ENCODE measurements at places on chromosomes 6 and 20.

GRCh38 chr20:57769756-57770155 lies 59.9 kb upstream of the PMEPA1 start:
- DNase-seq: no peak

- DNase-seq: no peak
Measured at GRCh38 chr20:56428881-56429280, 16.8 kb downstream of the CASS4 start.

DNA sequence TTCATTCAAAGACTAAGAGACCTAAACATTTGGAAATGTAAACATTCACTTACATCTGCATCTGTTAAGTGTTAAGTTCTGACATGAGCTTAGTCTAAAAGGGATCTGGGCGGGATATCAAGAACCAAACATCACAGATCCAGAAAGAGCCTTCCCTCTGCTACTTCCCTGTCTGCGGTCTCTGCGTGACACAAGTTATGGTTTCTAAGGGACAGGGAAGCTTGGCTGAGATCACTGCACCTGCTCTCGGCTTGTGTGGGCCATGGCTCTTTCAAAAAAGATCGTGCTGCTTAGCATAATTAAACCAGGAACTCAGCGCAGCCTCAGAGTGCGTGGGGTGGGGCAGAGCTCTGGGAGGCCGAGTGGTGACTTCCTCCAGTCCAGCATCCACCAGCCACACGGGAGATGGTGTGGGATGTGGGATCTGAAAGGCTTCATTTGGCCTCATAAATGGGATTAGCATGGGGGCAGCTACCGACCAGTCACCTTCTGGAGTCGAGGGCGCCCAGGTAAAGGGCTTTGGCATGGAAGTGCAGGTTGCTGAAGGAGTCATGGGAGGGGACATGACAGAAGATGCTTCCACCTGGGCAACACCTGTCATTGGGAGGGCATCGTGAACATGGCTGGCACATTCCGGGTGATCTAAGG lies 16.7 kb upstream of the RAMACL start:
- DNase-seq: no peak

- no peak for DNase-seq
Measured at GRCh38 chr6:390914-391558, 516 bp upstream of the IRF4 start.

GRCh38 chr6:151669208-151669560 lies 138.3 kb upstream of the ESR1 start:
- no peak for DNase-seq

GRCh38 chr6:37391120-37391519 lies 37.3 kb downstream of the RNF8 start:
- no peak for DNase-seq

GRCh38 chr20:32970973-32971300 lies 33.3 kb downstream of the SUN5 start:
- no peak for DNase-seq

GRCh38 chr6:16345449-16346330 lies 107.3 kb downstream of the GMPR start:
- no peak for DNase-seq

- no peak for DNase-seq
Measured at GRCh38 chr6:80503660-80504059, 397.2 kb downstream of the BCKDHB start.

DNA sequence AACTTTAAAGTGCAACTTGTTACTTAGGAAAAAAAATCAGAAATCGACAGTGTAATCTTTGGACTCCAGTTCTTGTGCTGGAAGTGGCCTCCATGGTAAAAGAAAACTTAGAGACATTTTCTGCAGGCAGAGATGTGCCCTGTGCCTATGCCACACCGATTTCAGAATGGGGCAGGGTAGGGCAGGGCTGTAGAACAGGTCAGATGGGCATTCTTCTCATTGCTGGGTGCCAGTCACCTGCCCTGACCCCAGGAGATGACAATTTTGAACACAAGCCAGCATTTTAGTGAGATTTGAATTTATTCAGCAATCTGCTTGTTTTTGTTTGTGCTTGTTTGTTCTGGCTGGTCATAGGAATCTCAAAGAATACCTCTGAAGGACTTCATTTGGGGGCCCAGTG lies 63.3 kb downstream of the SASH1 start:
- no peak for DNase-seq

DNA sequence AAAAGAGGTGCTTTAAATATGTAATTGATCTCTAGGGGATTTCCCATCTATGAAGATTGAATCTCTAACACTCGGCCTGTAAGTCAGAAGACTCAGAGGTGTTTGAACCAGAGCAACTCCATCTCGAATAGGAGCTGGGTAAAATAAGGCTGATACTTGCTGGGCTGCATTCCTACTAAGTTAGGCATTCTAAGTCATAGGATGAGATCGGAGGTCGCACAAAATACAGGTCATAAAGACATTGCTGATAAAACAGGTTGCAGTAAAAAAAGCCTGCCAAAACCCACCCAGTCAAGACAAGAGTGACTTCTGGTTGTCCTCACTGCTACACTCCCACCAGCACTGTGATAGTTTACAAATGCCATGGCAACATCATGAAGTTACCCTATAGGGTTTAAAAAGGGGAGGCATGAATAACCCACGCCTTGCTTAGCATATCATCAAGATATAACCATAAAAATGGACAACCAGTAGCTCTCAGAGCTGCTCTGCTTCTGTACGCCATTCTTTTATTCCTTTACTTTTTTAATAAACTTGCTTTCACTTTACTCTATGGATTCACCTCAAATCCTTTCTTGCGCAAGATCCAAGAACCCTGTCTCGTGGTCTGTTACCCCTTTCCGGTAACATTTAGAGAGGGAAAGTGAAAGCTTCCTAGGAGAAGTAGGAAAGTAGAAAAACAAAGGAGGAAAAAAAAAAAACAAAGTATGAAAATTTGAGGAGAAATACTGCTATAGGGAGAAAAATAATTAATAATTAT lies 129.7 kb upstream of the PHACTR1 start:
- DNase-seq: no peak

DNA sequence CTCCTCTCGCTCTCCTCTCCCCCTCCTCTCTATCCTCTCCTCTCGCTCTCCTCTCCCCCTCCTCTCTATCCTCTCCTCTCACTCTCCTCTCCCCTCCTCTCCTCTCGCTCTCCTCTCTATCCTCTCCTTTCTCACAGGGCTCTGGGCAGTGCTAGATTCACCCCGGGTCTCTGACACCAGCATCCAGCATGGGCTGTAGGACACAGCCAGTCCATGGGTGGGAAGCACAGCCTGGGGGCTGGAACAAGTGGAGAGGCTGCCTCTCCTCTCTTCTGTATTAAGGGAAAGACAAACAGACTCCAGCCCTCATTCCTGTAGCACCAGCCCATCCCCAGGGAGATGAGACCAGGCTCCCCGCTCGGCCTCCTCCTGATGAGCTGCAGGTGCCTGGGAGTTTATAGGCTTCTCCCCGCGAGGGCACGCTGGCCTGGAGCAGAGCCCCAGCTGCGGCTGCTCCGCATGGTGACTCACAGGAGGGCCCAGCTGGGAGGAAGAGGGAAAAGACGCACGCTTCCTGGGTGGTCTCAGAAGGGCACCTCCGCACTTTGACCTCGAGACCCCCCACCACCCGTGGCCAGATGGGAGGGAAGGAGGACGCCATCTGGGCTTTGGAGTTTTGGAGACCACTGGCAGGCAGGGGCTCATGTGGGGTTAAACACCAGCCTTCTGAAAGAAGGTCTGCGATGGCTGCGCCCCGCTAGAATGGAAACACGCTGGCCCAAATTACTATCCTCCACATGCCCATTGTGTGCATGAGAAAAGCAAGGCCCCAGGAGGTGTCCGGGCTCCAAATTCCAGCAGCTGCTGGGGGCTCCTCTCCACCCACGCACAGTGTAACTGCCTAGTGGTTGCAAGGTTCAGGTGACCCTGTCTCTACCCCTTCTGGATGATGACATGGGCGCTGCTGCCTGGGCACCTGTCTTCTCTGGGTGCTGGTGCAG lies 68.0 kb downstream of the BMP7 start:
- DNase-seq: no peak

- no peak for DNase-seq
Measured at GRCh38 chr6:131532580-131533039, 40.4 kb upstream of the ARG1 start.

- no peak for DNase-seq
Measured at GRCh38 chr20:17172836-17173516, 53.9 kb upstream of the PCSK2 start.

DNA sequence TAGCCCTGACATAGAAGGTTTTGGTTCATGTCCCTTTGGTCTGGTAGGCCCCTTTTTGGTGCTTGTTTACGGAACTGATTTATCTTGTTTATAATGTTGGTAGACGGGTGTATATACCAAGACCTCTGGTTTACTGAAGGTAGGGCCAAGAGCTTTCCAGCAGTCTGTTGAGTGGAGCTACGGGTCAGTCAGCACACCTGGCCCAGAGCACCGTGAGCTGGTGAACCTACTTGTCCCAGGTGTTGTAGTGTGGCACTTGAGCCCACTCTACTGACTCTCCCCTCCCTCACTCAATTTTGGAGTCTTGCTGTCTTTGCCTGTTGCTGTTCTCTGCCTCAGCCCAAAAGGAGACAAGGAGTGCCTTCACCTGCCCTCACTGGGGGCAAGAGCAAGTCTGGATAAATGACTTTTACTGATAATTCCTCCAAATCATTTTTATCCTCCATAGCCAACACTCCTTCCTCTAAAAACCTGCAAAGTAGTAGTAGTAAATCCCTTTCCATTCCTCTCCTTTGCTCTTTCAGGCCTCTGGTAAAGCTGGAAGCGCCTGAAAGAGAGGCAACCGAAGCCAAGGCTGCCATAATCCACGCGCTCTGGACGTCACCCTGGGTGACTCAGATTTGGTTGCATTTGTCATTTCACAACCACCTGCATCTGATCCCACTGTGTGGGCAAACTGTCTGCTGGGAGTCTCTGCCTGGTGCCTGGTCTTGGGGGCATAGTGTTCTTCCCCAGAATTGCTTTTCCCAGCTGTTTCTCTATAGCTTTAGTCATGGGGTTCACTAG lies 22.2 kb downstream of the RREB1 start:
- DNase-seq: no peak

DNA sequence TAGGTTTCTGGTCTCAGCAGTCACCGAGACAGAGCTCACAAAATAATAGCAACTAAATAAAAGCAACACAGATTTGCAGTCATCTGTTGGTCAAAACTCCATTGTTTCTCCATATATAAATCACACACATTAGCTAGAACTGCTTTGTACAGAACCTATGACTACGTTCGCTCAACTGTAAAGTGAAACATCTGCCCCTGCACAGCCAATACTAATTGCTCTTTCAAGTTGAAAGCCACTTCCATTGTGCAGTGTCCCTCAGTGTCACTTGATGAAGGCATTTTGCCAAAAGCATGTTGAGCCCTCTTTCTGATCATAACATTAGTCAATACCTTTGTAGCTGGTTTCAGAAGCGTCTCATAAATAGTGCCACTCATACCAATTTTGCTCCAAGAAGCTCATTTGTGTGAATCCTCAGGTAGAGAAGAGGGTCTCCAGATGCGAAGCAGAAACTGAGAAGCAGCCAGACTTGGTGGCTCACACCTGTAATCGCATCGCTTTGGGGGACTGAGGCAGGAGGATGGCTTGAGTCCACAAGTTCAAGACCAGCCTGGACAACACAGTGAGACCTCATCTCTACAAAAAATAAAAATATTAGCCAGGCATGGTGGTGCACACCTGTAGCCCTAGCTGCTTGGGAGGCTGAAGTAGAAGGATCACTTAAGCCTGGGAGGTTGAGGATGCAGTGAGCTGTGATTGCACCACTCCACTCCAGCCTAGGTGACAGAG lies 68.9 kb downstream of the PERP start:
- DNase-seq: no peak

DNA sequence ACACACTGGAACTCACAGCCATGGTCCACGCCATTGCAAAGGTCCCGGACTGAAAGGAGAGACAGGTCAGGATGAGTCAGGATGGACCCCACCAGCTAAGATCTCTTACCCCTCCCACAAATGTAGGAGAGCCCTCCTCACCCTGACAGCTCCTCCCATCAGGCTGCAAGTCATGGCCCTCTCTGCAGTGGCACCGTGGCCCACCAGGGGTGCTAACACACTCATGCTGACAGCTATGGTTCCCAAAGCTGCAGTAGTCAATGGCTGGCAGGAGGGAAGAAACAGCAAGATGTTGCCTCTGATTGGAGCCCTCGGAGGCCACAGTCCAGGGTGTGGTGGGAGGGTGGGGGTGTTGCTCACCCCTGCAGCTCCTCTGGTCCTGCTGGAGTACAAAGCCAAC lies 5.7 kb upstream of the RBPJL start:
- peak; percentile 25 for DNase-seq

- no peak for DNase-seq
Measured at GRCh38 chr6:51570168-51570921, 517.1 kb downstream of the PKHD1 start.

DNA sequence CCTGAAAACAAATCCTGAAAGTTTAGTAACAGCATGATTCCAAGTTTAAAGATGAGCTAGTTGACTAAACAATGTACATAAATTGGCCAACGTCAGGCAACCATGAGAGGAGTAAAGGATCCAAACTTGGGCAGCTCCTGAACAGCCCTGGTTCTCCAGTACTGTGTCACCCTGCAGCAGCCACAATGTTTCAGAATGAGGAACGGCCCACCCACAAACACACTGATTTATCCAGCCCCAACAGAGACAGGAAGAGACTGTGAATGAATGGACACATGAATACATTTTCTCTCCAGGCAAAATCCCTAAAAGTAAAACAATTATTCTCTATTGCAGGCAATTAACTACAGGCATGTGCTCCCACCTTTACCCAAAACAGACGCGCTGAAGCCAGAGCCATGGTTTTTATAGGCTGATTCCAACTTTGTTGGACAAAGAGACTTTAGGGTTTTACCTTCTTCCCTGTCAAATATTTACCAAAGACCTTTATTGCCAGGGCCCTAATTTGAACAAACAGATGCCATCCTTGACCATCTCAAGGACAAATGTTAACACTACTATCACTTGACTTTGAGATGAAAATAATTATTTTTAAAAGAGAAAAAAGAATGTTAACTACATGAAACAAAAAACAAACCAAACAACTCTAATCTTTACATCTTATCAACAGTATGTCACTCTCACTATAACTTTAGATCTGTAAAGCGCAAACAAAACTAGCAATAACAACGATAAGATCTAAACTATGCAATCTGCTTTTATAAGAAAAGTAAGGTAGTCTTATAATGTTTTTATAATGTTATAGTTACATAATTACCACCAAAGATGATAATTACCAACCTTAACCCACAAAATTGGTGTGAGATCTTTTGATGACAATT lies 22.9 kb downstream of the CNKSR3 start:
- DNase-seq: no peak

- no peak for DNase-seq
Measured at GRCh38 chr6:80618953-80619352, 512.5 kb downstream of the BCKDHB start.

DNA sequence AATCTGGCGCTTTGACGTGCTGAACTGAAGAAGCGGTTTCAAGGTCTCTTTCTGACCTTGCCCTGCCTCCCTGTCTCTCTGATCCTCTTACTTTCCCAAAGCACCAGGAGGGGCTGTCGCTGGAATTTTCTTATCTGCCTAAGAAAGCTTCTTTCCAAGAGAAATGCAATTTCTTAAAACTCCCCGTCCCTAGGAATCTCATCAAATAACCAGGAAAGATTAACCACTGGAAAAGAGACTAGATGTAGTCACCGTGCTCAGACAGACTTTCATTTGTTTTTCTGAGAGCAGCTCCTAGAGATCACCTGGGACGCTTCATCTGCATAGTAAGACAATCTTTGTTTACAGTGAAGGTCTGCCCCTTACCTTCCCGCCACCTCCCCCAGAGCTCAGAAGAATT lies 38.6 kb downstream of the PDYN start:
- DNase-seq: no peak

Measured in NCI-H460 (cell line).